T-helper 2 cell treated with Interferon-gamma antibody and Interleukin-4, amounts not matched to agents 5 μg/mL and 100 μg/mL, for 36 hours (primary cell): ENCODE measurements at places on chromosomes 1 and 21.
A peak's percentile ranks its signal among the peaks of the same experiment; 100 is the strongest.

DNA sequence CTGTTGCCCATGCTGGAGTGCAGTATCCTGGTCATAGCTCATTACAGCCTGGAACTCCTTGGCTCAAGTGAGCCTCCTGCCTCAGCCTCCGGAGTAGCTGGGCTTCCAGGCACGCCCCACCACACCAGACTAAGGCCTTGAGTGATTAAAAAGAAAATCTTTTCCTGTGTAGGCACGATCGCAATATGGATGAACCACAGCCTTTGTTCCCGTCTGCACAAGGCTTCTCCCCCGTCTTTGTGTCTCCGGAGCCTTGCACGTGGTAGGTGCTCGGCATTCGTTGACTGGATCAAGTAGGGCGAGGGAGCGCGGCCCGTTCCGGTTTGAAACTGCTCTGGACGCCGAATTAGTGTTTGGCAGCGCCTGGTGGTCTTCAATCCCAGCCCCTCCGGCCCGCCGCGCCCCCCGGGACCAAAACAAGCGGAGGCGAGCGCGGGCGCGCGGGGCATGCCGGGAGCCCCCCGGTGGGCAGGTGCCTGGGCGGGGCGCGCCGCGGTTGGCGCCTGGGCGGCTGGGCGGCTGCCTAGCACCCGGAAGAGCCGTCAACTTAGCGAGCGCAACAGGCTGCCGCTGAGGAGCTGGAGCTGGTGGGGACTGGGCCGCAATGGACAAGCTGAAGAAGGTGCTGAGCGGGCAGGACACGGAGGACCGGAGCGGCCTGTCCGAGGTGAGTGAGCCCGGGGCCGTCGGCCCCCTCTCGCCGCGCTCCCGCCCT is at the start of gene SFT2D2:
Gene SFT2D2 (plus strand): TSS at position 529 of the 715 bp plus-strand sequence. CDS start 76 bp downstream, at position 605.
- peak; percentile 86 for DNase-seq

GRCh38 chr1:100387209-100387608 is 34.9 kb downstream of the CDC14A start:
- DNase-seq: no peak

GRCh38 chr1:81877940-81878339 is 77.2 kb downstream of the ADGRL2 start:
- no peak for DNase-seq

DNA sequence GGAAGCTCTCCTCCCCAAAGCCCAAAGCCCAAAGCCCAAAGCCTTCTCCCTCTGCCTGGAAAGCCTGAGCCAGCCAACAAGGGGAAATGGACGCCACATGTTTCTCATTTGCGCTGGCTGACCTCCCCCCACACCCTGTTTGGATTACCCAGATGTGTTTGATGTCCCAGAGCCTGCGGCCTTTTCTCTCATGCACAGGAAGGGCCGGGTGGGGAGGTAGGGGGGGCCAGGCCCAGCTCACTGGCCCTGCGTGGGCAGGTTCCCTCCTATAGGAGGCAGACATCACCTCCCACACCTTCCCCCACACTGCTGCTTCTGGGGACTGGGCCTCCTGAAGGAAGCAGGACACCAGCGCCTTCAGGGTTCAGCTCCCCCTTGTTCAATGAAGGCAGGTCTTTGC is 116.3 kb downstream of the NAV1 start:
- no peak for DNase-seq

DNA sequence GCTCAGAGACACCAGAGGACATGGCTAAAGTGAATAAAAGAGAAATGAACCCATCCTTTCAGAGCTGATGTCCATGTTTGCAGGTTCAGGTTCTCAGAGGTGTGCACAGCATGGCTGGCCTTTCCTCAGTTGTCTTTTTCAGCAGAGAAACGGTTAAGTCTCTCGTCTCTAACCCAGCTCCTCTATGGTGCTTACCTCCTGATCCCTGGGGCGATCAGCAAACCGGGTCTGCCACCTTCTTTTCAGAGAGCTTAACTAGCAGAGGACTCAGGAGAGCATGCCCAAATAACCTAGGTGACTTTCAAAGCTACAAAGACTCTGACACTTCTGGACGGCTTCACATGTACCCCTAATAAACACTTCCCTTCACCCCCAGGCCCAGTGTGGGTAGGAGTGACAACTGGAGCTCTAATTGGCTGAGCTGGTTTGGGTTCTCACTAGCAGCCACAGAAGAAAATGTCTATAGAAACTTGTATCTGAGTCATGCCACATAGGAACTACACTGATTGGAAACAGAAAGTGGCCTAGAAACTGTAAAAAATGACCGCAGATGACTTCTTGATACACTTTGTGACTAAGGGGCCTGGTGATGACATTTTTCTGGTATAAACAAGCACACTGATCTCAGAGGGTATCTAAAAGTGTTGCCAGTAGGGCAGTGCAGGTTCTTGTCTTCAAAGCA is at the start of gene AIM2:
Gene AIM2 (minus strand): TSS at position 329 of the 682 bp plus-strand sequence. CDS start 3,267 bp downstream, outside the sequence.
- peak; percentile 82 for DNase-seq

GRCh38 chr1:231027136-231027925 is 12.7 kb downstream of the FAM89A start:
- no peak for DNase-seq

GRCh38 chr1:40980068-40980452 is 564 bp downstream of the CTPS1 start:
- DNase-seq: no peak

DNA sequence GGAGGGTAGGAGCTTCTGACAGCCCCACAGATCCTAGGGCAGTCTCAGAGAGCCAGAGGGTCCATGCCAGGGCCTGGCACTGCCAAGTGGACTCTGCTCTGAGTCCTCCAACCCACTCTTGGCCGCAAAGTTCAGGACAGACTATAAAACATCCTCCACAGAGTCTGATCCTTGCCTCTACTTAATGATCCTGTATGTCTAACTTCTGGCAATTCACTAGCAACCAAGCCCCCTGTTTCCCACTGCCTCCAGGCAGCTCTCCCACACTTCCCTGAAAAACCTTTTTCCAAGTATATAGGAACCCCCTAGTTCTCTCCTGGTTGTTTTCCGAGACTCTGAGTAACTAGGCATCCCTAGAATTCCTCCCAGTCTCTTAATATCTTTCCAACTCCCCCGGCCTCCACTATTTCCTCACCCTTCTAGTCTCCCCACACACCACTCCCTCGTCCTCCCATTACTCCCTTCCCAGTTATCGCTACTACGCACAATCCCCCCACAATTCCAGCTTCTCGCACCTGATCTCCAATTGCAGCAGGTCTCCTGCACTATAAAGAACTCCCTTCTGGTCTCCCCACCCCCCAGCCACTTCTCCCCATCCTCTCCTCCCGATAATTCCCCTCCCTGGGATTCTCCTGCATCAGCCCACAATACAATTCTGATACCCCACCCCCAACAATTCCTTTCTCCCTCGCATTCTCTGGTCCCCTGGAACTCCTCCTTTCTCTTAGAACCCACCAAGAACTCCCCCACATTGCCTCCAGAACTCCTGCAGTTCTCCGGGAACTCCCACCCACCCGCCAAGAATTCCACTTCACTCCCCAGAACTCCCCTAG is 574 bp downstream of the IGSF9 start:
- no peak for DNase-seq

GRCh38 chr1:94037392-94038229 is 83.3 kb downstream of the ABCA4 start:
- DNase-seq: no peak
